Naive thymus-derived CD8-positive, alpha-beta T cell (primary cell): ENCODE measurements at places on chromosomes 11 and 22.

DNA sequence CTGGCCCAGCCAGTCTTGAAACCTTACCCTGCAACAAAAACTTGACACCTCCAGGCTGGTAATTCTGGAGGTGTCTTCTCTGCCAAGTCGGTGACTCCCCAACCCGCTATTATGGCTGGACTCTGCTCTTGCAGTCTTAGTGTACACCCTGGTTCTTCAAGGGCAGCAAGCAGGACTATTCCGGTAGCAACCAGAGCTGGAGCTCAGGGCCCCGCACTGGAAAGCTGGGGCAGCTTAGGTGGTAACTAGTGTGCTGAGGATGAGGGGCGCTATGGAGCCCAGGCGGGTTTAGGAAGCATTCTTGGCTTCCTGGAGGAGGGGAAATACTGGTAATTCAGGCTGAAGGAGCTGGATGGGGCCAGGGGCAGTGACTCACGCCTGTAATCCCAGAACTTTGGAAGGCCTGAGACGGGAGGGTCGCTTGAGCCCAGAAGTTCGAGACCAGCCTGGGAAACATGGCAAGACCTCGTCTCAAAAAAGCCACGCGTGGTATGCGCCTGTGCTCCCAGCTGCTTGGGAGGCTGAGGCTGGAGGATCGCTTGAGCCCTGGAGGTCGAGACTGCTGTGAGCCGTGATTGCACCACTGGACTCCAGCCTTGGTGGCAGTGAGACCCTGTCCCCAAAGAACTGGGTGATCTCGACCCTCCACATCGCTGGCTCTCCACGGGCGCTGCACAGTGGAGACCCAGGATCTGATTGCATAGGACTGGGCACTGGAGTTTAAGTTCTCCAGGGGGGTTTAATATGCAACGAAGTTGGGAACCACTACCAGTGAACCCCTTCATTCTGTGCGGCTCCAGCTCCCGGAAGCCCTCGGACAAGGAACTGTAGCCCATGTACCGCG is 10.6 kb upstream of the AIFM3 start:
- no peak for DNase-seq

DNA sequence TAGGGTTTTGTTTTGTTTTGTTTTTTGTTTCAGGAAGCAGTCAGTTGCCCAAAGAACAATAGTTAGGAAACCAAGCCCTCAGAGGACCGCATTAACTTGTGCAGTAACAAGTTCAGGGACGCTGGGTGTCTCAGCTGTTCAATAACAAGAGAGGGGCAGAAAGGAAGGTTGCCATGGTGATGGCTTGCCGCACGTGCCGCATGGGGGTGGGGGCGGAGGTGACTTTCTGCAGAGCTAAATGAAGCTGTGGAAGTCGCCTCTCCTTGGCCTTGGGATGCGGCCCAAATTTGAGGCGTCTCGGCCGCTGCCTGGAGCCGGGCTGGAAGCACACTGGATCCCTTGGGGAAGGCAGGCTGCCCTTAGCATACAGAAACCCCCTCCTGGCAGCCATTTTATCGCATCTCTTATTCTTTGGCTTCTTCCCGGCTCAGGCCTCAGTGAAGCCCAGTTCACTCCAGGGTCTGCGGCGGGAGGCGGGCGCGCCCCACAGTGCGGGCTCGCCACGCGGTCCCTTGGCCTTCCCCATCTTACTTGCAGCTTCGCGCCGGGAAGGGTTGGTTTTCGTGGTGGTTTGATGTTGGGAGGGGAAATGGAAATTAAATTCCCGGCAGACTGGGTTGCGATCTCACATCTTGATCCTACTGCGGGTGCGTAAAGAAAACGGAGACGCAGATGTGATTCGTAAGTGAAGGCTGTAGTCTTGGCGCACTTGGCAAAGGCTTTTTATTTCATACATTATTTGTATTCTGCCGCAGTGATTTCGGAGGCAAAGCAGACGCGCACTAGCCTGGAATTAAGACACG is 94.3 kb downstream of the SLC17A6 start:
- DNase-seq, result no peak

DNA sequence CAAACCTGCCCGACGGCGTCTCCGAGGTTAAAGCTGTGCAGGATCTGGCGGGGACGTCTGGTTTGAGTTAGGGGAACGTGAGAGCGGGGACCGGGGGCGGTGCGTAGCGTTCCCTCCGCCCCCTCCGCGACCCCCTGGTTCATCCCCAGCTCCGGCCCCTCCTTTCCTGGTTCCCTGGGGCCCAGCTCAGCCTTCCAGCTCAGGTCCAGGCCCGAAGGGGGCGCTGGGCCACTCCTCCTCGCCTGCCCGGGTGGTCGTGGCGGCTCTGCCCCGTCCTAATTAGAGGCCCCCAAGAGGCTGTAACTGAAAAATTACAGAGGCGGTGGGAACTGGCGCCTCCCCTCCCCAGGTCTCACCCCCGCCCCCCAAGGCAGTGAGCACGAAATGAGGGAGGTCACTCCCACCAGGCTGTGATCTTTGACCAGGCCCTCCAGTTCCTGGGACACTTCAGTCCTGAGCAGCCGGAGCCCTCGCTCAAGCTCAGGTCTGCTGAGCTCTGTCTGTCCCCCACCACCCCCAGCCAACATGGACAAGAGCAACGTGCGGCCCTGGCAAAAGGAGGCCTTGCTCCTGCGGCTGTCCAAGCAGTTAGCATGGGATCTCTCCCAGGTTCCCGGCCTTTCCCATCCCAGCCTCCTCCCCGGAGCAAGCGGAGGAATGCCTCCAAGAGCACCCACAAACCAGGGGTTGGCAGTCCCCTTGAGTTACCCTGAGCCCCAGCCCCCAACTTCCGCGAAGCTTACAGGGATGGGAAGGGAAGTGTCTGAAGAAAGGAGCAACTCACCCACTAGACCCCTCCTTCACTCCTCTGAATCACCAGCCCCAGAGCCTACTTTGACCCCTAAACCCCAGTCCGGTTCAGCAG is 3.3 kb downstream of the CD248 start:
- DNase-seq, result no peak

GRCh38 chr11:123479048-123479837 is 49.2 kb downstream of the GRAMD1B start:
- no peak for DNase-seq

GRCh38 chr11:111573821-111574249 is 28.4 kb upstream of the SIK2 start:
- no peak for DNase-seq

- no peak for DNase-seq
These were observed 1.4 kb downstream of the CDKN1C start for GRCh38 chr11:2883979-2884815.

DNA sequence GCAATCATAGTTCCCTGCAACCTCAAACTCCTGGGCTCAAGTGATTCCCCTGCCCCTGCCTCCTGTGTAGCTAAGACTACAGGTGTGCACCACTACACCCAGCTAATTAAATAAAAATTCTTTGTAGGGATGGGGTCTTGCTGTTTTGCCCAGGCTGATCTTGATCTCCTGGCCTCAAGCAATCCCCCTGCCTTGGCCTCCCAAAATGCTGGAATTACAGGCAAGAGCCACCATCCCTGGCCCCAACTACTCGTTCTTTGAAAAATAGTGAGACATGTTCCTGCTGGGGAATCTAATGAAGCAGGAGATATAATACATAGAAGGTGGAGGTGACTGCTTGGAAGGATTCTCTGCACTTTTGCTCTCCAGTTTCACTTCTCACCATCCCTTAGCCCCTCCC is 40.1 kb upstream of the RFPL3 start:
- DNase-seq, result no peak

GRCh38 chr11:57667736-57668433 is at the start of gene ZDHHC5:
TSS of gene ZDHHC5 (plus strand) at chr11:57668114. CDS start at chr11:57673091, 4,977 bp downstream.
- peak; percentile 100 for DNase-seq

DNA sequence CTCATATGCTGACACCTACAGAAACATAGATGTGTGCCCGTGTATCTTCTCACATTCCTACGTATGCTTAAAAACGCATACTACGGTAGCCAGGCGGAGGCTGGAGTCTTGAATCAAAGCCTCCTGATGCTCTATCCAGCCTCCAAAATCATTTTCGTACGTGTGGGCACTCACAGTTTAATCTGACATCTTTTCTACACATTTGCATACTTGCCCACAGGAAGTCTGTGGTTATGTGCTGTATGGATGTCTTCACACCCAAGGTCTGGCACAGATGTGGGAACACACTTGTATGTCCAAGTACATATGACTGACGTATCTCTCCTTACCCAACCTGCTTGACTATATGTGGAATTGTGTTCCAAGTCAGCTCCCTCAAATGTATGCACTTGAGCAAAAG is 561.8 kb upstream of the CADM1 start:
- DNase-seq, result no peak

DNA sequence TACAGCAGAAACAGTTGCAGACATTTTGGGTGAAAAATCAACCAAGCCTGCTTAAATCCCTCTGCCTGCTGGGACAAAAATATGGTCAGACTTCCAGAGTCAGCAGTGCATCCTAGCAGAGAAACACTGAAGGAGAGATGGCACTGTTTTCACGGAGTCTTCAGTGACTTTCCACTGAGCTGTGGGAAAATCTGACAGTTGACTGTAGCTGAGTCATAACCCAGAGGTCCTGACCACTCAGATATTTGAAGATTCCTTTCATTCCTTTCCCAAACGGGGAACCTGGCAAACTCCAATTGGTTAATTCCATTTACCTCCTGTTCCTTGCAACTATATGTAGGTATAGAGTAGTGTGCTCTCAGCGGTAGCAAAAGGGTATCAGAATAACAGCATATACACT is 20.9 kb upstream of the UPB1 start:
- no peak for DNase-seq

- no peak for DNase-seq
These were observed 76.5 kb upstream of the ARFGAP3 start for GRCh38 chr22:42933485-42934091.

DNA sequence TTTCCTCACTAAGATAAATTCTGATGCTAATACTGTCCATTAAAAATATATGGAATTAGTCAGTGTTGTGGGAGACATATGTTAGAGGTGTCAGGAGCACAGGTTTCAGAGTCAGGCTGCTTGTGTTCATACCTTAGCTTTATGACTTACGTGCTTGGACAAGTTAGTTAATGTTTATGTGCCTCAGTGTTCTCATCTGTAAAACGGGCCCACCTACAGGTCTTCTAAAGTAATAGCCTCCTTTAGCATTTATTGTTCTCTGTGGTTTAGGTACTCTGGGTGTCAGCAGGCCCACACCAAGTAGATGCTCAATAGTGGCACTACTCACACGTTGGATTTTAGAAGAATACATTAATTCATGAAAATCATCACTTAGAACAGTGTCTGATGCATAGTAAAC is 308.7 kb upstream of the ZC3H12C start:
- no peak for DNase-seq

DNA sequence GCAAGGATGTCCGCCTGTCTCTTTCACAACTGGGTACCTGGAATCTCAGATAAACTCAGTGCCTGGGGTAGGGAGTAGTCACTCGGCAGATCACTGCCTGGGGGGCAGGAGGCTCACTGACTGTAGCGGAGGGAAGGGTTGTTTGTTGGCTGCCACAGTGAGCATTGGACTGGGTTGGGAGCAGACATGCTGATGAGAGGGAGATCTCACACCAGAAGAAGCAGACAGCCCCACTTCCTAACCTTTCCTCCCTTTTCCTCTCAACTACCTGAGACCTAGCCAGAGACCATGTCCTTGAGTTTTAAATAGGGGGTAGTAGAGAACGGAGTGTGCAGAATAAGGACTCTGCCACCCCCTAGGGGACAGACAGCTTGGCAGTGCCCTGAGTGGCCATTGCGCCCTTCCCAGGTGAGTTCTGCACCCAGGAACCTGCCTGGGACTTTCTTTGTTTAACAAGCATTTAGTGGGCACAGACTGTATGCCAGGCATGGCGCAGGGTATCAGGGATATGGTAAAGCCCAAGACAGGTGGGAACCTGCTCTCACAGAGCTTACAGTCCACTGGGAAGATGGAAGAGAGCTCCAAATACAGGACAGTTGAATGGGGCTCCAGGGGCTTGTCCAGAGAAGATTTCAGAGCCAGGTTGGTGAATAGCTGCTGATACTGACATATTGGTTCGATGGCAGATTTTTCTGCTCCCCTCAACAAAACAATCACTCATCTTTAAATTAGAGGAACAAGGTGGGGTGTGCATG is 115.7 kb upstream of the NNMT start:
- peak; percentile 27 for DNase-seq

GRCh38 chr11:46594374-46594700 is 514 bp upstream of the AMBRA1 start:
- DNase-seq, result no peak

DNA sequence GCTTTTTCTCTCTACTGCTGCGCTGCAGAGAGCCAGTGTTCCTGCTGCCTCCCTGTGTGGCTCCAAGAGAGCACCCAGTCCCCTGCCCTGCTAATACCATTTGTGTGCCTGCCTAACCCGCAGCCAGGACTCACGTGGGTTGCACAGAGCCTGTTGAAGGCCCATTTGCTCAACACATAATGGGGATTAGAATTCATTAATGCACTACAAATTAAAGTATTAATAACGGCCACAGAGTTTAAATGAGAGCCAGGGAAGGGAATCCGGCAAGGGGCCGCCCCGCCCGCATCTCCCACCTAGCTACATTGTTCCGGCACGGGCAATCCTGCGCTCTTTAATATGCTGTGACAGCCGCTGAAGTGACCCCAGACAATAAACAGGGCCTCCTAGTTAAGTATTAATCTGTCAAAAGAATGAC is 211.3 kb downstream of the NXPE2 start:
- no peak for DNase-seq

GRCh38 chr11:61574611-61575010 is 6.3 kb downstream of the SYT7 start:
- DNase-seq, result no peak

DNA sequence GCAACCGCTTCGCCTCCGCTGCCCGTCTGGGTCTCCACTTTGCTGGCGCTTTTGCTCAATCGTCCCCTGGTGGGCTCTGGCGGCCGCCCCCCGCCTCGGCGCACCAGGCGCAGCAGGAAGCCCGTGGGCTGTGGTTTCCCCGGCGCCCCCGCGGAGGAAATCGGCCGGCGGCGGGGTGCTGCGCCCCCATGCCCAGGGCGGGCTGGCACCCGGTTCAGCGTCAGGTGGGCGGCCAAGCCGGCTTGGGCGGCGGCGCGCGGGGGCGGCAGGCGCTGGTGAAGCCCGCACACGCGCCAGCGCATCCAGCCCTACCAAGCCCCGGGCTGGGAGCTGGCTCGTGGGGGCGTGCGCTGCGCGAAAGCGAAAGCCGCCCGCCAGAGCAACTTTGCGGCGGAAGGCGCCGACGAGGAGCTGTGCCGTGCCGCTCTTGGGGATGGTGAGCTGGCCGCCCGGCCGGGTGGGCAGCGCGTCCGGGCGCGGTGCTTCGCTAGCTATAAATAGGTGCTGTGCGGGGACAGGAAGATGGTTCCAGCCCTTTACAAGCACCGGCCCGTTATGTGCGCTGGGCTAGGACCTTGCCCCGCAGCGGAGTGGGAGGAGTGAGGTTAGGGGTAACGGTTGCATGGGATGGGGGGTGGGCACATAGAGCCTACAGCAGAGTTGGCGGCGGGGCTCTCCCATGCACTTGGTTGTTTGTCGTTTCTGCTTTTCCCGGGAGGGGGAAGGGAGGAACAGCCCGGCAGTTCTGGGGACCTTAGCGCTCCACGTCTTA is 25.0 kb upstream of the SUSD2 start:
- DNase-seq, result peak; percentile 72

GRCh38 chr11:17641792-17642350 is 77.5 kb upstream of the MYOD1 start:
- no peak for DNase-seq

- DNase-seq, result no peak
These were observed 12.2 kb upstream of the CYTH4 start for GRCh38 chr22:37269936-37270678.

- DNase-seq, result no peak
These were observed 14.3 kb downstream of the EIF3M start for GRCh38 chr11:32597921-32598320.
